ENCODE measurements at places on chromosomes 6 and 20. TPM values are rescaled to one million over a fixed set of nuclear protein-coding genes. Genes with fewer than 3 reads are reported as not detected.

Gene IL17F
- not detected for total RNA-seq

Gene RBM24
- 3.5 TPM for total RNA-seq

Gene DDO
- 1.3 TPM for total RNA-seq

Gene C20orf202
- not detected for total RNA-seq

Gene MRS2
- 12.5 TPM for total RNA-seq

Gene SLC17A9
- 9.4 TPM for total RNA-seq

Gene GRIK2
- total RNA-seq, result 3.5 TPM

Gene SLC22A16
- not detected for total RNA-seq

Gene SRF
- total RNA-seq, result 18.7 TPM

Gene CCN5
- total RNA-seq, result 5.0 TPM

Gene CPXM1
- total RNA-seq, result 0.71 TPM
